Lung (tissue), 17 donors: ENCODE measurements at places on chromosomes 5 and 9.

- no peaks in the 10 kb centered on the region for H3K4me1 ChIP-seq
- H3K27me3 ChIP-seq = no peaks in the 10 kb centered on the region
- H3K4me3 ChIP-seq = no peak overlapping the region
These were observed 68.8 kb downstream of the ELL2 start for GRCh38 chr5:95892784-95893354.

DNA sequence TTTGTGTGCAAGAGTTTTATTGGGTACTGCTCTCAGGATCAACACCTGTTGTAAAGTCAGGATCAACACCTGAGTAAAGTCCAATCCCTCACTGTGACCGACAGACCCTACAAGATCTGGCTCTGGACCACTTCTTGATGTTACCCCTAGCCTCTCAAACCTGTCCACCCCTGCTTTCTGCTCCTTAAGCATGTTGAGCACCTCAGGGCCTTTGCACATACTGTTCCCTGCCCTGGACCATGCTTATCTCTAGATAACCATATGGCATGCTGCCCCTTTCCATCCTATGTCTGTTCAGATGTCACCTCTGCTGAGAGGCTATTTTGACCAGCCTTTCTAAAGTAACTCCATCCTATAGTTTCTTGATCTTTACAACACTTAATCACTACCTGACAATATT, 269.6 kb downstream of the SMARCA2 start:
- no peaks in the 10 kb centered on the region for H3K36me3 ChIP-seq
- DNase-seq = no peak
- H3K27me3 ChIP-seq = no peaks in the 10 kb centered on the region

- no peak overlapping the region for H3K4me3 ChIP-seq
- no peak for DNase-seq
- H3K27ac ChIP-seq = no peak overlapping the region
These were observed 123.8 kb downstream of the TMEM174 start for GRCh38 chr5:73296772-73297171.

GRCh38 chr9:129451089-129451656, 169.7 kb downstream of the C9orf50 start:
- H3K27me3 ChIP-seq = no peaks in the 10 kb centered on the region
- DNase-seq = peak; percentile 60
- no peak overlapping the region for H3K4me3 ChIP-seq

GRCh38 chr5:83360573-83360972, 111.0 kb upstream of the VCAN start:
- no peaks in the 10 kb centered on the region for H3K4me1 ChIP-seq
- H3K27ac ChIP-seq = no peak overlapping the region
- H3K4me3 ChIP-seq = no peak overlapping the region
- no peaks in the 10 kb centered on the region for H3K36me3 ChIP-seq
- no peak for DNase-seq

DNA sequence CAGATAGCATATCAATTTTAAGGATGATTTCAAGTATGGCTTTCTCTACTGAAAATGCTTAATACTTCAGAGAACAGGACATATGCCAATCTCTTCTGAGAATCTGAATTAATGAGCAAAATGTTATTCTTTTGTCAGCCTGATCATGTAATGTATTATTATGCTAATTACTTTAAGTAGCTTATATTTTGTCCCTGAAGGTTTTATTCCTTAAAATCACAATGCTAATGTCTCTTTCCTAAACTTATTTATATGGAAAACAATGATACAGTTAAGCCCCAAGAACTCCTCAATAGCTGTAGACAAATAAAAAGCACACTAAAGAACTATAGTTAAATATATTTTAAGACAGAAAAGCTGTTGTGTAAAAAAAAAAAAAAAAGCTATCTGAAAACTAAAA, 256.9 kb upstream of the PTPRD start:
- no peak for DNase-seq
- no peaks in the 10 kb centered on the region for H3K36me3 ChIP-seq
- H3K4me1 ChIP-seq = no peaks in the 10 kb centered on the region
- H3K27me3 ChIP-seq = no peaks in the 10 kb centered on the region
- H3K4me3 ChIP-seq = no peak overlapping the region
